ENCODE measurements at places on chromosomes 12 and 14.

DNA sequence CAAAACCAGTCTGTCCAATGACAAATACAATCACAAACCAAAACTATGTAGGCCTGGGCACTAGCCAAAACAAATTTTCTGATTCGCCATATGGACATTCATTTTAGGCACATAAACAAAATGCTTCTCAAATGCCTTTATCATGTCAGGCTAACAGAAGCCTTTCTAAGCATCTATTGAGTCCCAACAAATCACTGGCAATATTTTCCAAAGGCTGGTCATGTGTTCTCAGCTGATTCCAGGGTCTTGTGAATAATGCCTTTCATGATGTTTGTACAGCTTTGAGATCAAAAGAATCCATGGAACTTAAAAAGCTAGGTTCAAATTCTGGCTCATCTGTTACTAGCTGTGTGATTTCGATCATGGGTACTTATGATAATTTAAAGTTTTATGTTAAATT lies 16.1 kb downstream of the FSCB start:
- no peak for DNase-seq

DNA sequence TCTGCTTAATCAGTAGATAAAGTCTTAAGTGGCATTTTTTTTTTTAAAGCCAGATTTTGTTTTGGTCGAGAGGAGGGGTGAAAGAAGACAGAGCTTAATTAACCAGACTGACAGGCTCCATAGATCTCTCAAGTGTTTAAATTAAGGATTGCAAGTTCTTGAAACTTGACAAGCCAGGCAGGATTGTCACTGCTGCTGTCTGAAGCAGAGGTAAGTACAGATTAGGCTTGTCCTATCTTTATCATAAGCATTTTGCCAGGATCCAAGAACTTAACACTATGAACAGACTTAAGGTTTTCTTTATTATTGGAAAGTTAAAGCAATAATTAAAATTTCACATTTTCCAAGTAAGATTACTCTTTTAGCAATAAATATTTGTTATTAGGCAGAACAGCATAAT lies 179.6 kb upstream of the LMO3 start:
- DNase-seq: no peak

DNA sequence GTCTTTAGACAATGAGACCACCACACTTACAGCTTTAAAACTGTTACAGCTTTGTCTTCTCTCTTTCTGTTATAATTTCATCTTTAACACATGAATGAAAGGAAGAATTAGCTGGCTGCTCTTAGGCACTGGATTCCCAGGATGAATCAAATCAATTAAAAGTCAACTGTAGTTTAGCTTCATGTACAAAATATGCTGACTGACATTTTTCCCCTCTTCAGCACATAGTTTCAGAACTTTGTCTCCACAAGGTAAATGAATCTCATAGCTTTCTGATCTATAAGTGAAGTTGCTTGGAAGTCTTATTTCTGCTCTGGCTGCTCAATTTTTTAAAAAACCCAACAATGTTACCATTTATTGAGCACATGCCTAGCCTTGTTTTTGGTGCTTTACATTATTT lies 293.8 kb downstream of the GRIN2B start:
- DNase-seq: no peak

DNA sequence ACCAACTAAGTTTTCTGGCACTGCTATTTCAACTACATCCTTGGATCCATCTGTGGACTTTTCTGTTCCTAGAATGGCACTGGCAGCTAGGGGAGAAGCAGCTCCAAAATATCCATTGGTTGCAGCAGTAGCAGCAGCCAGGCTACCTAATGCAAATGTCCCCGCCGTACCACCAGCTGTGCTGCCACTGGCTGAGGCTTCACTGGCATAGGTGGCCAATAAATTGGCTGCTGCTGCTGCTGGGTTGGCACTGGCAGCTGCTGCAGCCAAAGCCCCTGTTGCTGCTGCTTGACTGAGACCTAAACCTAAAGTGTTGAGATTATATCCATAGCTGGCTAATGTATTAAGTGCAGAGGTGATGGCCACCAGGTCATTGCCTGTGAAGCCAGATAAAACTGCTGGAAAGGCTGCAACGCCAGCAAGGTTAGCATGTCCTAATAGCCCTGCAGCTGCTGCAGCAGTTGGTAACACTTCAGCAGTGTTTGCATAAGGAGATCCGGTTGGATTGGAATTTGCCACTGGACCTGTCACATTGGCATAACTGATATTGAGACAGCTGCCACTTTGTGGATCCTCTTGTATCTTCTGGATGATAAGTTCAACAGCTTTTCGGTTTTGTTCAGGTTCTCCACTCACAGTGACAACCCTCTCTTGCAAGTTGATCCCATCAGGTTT lies 149.5 kb downstream of the NOVA1 start:
- no peak for DNase-seq

DNA sequence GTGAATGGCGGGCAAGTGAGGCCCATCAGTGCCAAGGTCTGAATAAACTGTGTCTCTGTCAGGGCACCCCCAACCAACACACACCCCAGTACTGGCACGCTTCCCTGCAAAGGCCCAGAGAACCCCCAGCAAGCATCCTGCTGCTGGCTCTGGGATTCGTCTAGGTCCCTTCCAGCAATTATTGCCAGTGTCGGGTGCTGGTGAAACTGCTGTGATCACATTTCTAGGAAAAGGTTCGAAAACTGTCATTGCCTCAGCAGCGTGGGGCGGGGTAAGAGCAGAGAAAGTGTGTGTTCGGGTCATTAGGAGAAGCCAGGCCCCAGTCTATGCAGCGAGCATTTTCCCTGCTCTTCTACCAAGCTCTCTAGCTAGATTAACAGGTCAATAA lies 2.5 kb downstream of the FAM222A start:
- DNase-seq: peak; percentile 63

GRCh38 chr12:132162508-132163031 lies 18.3 kb downstream of the NOC4L start:
- DNase-seq: no peak

DNA sequence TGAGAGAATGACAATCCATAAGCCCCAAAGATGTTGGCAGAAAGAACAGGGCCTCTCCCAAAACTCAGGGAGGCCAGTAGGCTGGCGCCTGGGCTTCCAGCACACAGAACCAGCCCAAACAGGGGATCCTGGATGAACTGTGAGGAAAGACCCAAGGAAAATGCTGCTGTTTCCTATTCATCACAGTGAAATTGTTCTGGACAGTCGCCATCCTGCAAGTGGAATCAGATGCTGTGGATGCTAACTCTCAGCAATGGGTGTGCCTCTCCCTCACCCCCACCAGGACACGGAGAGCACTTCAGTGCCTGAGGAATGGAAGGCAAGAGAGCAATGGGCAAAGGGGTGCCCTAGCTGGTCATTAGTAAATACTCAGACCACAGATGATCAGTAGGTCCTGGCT lies 80.8 kb downstream of the ANO2 start:
- DNase-seq: no peak

GRCh38 chr14:55433880-55434804 lies 6.3 kb downstream of the TBPL2 start:
- no peak for DNase-seq

- DNase-seq: no peak
These were observed 4.6 kb downstream of the FBRSL1 start for GRCh38 chr12:132494294-132495164.

GRCh38 chr12:89140602-89141238 lies 211.6 kb downstream of the DUSP6 start:
- no peak for DNase-seq

- DNase-seq: no peak
These were observed 5.2 kb downstream of the LRRK2 start for GRCh38 chr12:40229690-40230651.

- no peak for DNase-seq
These were observed 36.2 kb downstream of the FGD6 start for GRCh38 chr12:95181103-95181502.

GRCh38 chr14:22521449-22522239 lies 67.4 kb downstream of the DAD1 start:
- no peak for DNase-seq

DNA sequence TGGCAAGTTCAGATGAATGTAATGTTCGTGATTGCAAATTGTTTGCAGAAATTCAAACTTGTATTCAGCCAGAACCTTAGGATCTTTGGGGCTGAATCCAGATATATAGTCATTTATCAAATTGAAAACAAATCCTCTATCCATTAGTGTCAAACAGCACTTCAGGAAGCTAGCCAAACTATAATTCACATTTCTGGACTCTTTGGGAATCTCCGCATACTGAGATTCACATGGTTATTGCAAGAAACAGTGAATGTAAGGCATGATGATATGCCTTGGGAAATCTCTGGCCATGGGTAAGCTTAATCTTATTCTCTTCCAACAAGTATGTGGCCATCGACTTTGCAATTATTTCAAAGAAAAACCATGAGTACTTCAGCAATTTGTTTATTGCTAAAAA lies 98.5 kb downstream of the KLHL28 start:
- DNase-seq: no peak

DNA sequence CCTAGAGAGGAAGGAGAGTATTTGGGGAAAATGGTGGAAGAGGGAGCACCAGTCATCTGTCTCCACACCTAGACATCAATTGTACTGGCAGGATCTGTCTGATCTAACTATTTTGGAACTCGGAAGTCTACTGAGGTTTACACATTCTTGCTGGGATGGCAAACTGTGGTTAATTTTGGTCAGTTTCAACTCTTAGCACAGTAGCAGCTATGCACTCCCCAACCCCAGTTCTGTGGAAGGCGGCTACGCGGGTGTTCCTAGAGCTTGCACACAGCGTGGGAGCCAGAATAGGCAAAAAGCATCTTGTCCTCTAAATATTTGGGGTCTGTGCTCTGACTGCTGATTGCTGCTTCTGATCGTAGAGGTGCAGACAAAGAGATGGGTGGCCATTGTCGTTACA lies 33.8 kb downstream of the TECPR2 start:
- no peak for DNase-seq

GRCh38 chr12:131049549-131050339 lies 96.0 kb downstream of the ADGRD1 start:
- no peak for DNase-seq

GRCh38 chr14:78130356-78130755 lies 39.8 kb upstream of the NRXN3 start:
- no peak for DNase-seq

DNA sequence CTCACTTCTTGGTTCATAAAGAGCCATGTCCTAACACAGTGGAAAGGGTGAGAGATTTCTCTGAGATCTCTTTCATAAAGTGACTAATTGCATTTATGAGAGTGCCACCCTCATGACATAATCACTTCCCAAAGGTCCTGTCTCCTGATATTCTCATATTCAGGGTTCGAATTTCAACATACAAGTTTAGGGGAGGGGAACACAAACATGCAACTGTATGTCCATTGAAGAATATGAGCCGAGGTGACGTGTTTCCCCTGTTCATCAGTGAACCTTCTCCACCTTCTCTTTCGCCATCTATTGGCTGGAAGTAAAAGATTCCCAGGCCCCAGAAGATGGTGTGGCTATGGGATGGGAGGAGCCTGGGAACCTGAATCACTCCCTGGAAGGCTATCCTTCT lies 354.2 kb upstream of the ATP2B1 start:
- peak; percentile 29 for DNase-seq

DNA sequence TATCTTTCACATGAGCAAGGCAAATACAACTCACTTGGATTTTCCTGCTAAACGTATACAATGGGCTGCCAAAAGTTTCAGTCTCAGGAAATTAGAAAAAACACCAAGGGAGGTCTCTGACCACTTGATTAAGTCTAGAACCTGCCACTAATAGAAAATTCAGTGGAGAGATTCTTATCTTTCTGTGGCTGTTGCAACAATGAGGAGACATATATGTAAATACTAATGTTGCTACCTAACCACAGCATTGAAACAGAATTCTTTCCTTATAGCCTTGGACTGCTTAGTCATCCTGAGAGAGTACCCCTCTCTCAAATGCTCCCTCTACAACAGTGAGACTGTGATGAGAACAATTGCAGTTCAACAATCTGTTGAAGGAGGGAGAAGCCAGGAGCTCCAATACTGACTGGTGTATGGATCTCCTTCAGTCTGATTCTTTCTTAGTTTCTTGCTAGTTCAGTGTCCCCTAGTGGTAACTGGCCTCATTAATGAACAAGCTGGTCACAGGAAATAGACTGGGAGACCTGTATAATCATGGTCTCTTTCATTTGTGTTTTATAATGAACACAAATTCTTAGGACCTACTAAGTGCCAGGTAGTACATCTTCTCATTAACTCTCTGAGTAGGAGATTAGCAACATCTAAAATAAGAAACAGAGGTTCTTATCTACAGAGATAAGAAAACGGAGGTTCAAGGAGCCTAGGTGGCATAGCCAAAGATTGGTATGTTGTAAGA lies 164.5 kb downstream of the SLC38A4 start:
- peak; percentile 87 for DNase-seq

DNA sequence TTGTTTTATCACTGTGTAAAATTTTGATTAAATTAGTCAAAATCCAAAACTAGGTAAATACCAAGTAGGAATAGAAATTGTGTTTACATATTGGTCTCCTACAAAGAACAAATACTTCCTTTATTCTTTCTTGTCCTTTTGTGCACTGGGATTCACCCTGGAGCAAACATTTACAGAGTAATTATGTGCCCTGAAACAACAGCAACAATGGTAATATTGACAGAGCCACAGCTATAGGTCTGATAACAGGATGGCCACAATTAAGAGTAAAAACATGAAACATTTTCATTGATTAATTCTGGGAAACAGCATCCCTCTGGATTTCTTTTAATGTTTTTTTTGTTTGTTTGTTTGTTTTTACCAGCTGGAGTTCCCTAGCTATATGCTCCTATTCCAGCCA lies 61.2 kb downstream of the SLC38A6 start:
- no peak for DNase-seq

- no peak for DNase-seq
These were observed 175.0 kb upstream of the TMEM132C start for GRCh38 chr12:128091951-128092382.

- DNase-seq: peak; percentile 76
These were observed 33.4 kb upstream of the RNASE3 start for GRCh38 chr14:20857630-20858261.

GRCh38 chr12:95956557-95957145 lies 13.5 kb downstream of the AMDHD1 start:
- no peak for DNase-seq
